Dermis blood vessel endothelial cell (primary cell): ENCODE measurements at places on chromosomes 16 and 17. TPM values are rescaled to one million over a fixed set of nuclear protein-coding genes. Genes with fewer than 3 reads are reported as not detected.

- DNase-seq = no peak
Observed at GRCh38 chr16:57882792-57883191, 80.5 kb upstream of the KIFC3 start.

- no peak for DNase-seq
Observed at GRCh38 chr17:61816538-61816937, 46.8 kb downstream of the BRIP1 start.

DNA sequence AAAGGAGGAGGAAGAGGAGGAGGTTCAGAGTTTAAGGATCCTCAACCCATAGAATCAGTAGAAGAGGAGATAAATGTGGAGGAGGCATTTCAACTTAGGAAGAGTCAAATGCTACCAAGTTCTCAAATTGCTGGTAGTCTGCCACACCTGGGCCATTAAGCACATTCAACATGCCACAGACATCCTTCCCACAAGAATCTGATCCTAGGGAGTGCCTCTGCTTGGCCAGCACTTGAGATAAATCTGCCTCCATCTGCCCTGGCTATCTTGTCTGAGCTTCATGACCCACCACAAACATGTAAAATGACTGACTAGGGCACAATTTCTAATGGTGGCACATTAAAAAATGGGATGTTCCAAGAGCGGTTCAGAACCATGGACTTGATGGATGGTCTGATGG lies 37.3 kb upstream of the AXIN2 start:
- DNase-seq = no peak

GRCh38 chr17:65362826-65363225 lies 198.6 kb downstream of the AXIN2 start:
- DNase-seq = no peak

DNA sequence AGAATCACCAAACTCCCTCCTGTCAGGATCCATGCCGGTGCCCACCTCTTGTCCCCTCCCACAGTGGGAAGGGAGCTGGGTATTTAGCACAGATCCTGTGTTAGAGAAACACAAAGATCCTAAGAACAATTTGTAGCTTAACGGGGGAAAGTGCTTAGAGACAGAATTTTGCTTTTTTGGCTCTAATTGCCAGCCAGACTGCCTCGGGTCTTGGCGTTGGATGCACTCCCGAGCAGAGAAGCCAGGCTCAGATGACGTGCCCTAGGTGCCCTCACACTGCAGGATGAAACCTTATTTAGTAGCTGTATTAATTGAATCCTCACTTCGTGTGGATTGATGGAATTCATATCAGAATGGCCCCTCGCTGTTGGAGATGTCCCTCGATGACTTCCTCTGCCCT lies 22.5 kb upstream of the MAF start:
- DNase-seq = no peak

DNA sequence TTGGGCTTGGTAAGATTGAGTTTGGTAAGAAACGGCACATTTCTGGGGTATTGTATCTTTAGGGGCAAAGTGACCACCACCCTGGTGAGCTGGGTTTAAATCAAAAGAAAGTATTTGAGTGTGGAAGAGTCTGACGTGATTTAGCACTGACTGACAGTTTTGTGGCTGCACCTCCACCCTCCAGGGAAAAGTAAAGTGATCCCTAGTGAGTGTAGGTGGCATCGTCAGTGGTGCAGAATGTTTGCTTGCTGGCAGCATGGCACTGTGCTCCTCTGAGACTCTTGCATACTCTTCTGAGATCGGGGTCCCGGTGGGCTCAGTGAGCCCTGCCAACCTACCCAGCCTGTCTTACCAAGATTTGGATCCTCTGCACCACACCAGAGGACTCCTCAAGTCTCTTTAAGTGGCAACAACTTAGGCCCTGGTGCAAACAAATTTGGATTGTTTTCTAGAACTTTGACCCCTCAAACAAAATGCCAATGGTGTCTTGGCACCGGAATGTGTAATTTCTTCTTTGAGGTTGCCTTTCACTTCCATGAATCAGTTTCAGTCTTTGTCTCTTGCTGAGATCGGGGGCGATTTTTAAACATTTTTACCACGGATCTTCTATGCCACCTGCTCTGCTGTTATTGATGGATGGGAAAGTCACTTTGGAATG lies 2.8 kb downstream of the PRKCB start:
- no peak for DNase-seq

Gene KRT17
- 2.0 and 3.7 TPM in 2 replicates for total RNA-seq

Gene CRYBA1
- not detected in 2 replicates for total RNA-seq

Gene TBX4
- not detected in 2 replicates for total RNA-seq
